Immature natural killer cell (primary cell): ENCODE measurements at places on chromosomes 3 and 15.

DNA sequence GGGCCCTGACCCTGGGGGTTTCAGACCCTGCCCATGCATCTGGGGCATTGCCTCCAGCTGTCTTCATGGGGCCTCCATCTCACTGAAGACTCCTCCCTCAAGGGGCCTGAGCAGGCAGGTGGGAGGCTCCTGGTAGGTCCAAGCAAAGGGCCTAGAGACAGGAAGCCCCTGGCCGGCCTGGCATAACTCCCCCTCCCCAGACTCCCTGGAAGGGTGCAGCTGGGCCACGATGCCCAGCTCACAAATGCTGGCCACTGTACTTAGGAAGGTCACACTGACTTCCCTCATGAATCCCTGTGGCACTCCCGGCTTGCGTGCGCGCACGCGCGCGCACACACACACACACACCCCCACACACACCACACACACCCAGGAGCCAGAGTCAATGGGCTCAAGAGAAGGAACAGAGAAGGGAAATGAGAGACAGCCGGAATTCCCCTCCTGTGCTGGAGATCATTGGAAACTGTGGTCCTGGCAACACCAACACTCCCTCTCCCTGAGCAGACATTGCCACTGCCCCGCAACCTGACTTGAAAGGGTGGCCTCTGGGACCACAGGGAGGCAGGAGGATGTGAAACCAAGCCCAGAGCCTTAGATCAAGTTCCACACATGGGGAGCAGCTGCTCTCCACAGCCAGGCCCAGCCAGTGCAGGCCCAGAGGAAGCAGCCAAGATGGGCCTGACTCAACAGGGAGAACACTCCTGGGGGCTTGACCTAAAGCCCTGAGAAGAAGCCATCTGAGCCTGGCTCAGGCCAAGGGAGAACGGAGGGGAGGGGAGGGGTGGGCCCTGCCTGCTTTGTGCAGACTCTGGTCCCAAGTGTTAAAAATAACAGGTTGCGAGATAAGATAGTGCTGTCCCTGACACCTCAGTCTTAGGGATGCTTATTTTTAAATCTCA, 69.7 kb downstream of the SCN5A start:
- no peaks in the 10 kb centered on the region for H3K4me1 ChIP-seq
- H3K36me3 ChIP-seq = no peaks in the 10 kb centered on the region
- H3K4me3 ChIP-seq = no peak overlapping the region
- DNase-seq = no peak
- H3K27me3 ChIP-seq = no peaks in the 10 kb centered on the region
- H3K27ac ChIP-seq = no peak overlapping the region

- H3K4me3 ChIP-seq = no peak overlapping the region
- no peak overlapping the region for H3K27ac ChIP-seq
- no peaks in the 10 kb centered on the region for H3K27me3 ChIP-seq
- DNase-seq = no peak
- no peaks in the 10 kb centered on the region for H3K36me3 ChIP-seq
These were observed 113.3 kb downstream of the PDCD6IP start for GRCh38 chr3:33911525-33912322.

DNA sequence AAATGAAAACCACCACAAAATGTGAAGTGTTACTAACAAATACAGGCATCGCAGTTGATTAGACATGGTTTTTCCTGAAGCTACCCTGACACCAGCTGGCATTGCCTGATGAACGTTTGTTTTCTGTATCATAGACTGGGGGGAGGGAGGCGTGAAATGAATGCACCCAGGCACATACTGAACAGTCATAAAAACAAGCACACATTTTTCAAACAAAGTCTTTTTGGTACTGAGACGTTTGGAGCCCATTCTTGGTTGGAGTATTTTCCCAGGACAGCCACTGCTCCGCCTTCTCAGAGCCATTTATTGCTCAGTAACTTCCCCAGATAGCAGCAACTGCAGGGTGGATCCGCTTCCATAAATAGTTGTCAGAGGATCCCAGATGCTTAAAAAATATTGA, 52.4 kb downstream of the KLF13 start:
- H3K27me3 ChIP-seq = peaks cover 45% of the 10 kb centered on the region
- H3K36me3 ChIP-seq = peaks cover 31% of the 10 kb centered on the region
- H3K4me1 ChIP-seq = peaks cover 80% of the 10 kb centered on the region
- H3K27ac ChIP-seq = peak overlapping the region; percentile 93
- DNase-seq = no peak

DNA sequence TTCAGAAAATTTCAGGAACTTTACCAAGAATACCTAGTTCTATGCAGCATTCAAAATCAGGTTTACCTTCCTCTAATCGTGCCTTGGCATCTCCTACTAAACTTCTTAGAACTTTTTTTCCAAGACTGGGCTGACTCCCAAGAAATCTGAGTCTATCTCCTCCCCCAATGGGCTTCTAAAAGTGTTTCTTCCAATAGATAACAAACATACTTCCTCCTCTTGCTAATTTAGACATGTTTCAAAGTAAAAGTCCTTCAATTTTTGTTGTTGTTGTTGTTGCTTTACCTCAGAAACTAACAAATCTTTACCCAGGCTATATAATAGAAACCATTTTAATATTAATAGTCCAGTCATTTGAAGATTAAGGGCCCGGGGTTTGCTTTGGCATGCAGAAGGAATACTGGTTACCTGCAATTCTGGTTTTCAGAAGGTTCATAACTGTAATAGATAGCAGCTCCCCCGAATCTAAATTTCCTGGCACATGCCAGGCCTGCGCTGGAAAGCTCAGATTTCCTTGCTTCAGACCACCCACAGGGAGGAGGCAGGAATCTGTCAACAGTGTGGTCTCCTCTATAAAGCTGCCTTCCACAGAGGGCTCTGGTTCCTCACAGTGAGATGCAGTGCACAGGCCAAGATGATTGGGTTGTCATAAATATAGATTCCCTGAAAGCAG, 188.7 kb downstream of the THRB start:
- no peak overlapping the region for H3K4me3 ChIP-seq
- no peaks in the 10 kb centered on the region for H3K4me1 ChIP-seq
- no peak for DNase-seq
- H3K27me3 ChIP-seq = no peaks in the 10 kb centered on the region

DNA sequence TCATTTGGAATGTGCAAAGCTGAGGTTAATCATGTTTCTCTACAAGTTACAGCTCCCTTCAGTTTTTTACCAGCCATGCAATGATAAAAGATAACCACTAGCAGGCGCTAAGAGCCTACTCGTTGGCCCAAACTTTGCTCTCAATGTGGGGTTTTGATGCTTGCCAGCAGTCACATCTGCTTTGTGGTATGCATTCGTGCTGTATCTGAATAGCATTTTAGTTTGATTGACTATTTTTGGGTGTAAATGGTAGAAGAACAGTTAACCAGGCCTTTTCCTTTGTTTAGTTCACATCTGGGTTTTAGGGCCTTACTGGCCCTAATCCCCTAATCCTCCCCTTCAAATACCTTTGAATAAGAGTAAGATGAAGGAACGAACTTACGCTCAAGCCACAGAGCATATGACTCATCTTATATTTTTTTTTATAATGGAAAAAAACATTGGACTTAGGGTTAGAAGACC, 4.4 kb upstream of the CLDN11 start:
- peaks cover 6% of the 10 kb centered on the region for H3K27me3 ChIP-seq
- H3K36me3 ChIP-seq = peaks cover 3% of the 10 kb centered on the region
- peak; percentile 40 for DNase-seq
- no peak overlapping the region for H3K27ac ChIP-seq

DNA sequence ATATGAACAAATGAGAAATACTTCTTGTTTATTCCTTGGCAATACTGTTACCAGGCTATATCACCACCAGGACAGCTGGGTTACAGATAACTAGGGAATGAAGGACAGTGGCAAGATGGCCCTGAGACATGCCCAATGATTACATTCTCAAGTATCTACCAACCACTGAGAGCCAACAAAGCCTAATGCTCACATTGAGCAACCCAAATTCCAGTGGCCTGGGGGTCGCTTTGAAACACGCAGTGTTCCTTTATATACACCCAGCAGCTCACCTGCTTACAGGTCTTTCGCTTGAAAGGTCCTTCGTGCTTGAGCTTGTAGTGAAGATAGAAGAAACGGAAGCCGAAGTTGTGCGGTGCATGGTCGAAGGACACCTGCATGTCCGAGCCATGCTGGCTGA, 45.1 kb downstream of the SPATA12 start:
- peaks cover 2% of the 10 kb centered on the region for H3K27me3 ChIP-seq
- no peak overlapping the region for H3K27ac ChIP-seq
- DNase-seq = no peak
- no peaks in the 10 kb centered on the region for H3K4me1 ChIP-seq

- no peaks in the 10 kb centered on the region for H3K4me1 ChIP-seq
- H3K4me3 ChIP-seq = no peak overlapping the region
- H3K36me3 ChIP-seq = no peaks in the 10 kb centered on the region
- H3K27me3 ChIP-seq = peaks cover 3% of the 10 kb centered on the region
These were observed 26.9 kb upstream of the LCTL start for GRCh38 chr15:66592505-66593218.

DNA sequence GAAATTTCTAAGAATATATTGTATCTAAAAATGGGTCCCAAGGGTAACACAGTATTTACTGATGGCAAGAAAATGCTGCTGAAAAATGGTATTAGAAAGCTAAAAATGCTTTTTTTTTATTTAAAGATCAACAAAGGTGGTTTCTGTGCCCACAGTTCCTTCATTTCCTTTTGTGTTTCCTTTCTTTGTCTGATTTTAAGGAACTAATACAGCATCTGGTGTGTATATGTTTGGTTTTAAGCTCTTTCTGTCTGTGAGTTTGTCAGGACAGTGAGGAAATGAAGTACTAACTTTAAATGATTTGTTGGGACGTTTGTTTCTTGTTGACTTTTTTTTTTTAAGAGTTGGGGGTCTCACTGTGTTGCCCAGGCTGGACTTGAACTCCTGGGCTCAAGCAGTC, 38.2 kb downstream of the RASA2 start:
- peaks cover 54% of the 10 kb centered on the region for H3K4me1 ChIP-seq
- no peaks in the 10 kb centered on the region for H3K27me3 ChIP-seq
- peak overlapping the region; percentile 81 for H3K27ac ChIP-seq
- no peak overlapping the region for H3K4me3 ChIP-seq
- H3K36me3 ChIP-seq = no peaks in the 10 kb centered on the region

DNA sequence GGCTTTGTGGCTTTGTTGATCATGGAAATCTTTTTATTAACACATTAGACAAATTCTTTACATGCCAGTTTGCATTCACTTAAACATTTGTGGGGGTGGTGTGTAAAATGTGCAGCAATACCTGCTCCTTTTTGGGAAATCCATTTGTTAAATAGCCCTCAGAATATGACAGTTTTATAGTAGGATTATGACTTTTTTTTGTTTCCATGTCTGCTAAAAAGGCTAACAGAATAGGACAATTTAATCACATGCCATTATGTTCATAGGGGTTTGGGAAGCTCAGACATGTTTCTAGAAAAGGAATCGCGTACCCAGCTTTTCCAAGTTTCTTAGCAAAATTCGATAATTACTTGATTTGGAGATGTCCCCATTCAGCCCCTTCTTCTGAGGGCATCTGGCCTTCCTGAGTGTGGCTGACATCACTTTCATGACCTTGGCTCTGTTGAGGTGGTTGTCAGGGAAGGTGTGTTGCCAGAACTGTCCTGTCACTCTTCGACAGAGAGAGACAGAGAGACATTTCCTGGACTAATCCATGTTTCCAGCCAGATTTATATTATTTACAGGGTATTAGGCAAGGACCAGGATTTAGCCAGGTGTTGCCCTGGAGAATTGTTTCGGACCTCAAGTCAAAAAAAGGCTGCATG, 126.4 kb downstream of the PTPRG start:
- H3K27me3 ChIP-seq = peaks cover 4% of the 10 kb centered on the region
- no peaks in the 10 kb centered on the region for H3K4me1 ChIP-seq
- no peak for DNase-seq
- H3K27ac ChIP-seq = no peak overlapping the region
- H3K4me3 ChIP-seq = no peak overlapping the region

DNA sequence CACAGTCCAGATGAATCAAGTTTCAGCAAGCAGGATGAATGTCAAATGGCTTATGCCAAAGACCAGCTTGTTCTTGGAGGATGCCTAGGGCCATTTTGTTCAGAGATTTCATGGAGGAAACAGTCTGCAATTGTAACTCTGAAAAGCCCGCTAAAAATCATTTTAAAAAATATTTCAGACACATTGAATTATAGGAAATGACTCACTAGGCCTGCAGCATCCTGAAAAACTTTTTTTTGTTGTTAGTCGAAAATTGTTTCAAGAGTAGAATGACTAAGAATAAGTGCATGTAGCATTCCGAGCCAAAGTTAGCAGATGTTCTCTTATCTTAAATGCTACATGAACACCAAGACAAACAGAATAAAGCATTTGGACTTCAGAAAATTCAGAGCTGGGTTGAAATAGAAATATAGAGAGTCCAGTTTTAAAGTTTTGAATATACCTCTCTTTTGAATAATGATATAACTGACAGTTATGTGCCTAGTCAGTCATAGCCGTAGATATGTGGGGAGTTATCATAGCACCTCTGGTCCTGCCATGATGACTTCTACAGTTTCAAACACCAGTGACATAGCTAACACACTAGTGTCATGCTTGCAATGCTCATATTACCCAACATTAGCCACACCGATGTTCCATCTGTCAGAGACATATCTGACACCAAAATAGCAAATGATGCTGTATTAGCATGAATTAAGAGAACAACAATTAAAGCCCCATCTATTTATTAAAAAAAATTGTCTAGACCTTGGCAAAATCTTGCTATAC, 1462.8 kb upstream of the GBE1 start:
- H3K27ac ChIP-seq = no peak overlapping the region
- H3K27me3 ChIP-seq = no peaks in the 10 kb centered on the region
- no peaks in the 10 kb centered on the region for H3K4me1 ChIP-seq
- no peak overlapping the region for H3K4me3 ChIP-seq

- H3K4me3 ChIP-seq = no peak overlapping the region
- H3K4me1 ChIP-seq = no peaks in the 10 kb centered on the region
- H3K27me3 ChIP-seq = peaks cover 7% of the 10 kb centered on the region
- DNase-seq = no peak
These were observed 16.0 kb downstream of the FBLN2 start for GRCh38 chr3:13564751-13565560.

GRCh38 chr3:44958386-44958785, 17.6 kb downstream of the ZDHHC3 start:
- no peak for DNase-seq
- H3K4me3 ChIP-seq = no peak overlapping the region
- peaks cover 64% of the 10 kb centered on the region for H3K4me1 ChIP-seq
- H3K27me3 ChIP-seq = no peaks in the 10 kb centered on the region

DNA sequence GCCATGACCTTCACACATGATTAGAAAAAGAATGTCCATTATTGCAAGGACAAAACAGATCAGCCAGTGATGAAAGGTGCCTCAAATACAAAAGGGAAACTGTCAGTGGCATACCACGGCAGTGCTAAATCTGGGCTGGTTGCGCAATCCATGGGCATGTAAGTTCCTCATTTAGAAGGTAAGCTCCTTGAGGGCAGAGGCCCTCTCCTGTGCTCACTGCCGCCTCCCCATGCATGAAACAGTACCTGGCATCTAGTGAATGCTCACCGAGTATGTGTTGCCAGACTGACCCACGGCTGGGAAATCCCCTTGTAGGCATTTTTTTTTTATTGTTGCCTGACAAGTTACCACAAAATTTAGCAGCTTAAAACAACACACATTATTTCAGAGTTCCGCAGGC, 312.1 kb upstream of the CHRM5 start:
- H3K27ac ChIP-seq = no peak overlapping the region
- H3K27me3 ChIP-seq = no peaks in the 10 kb centered on the region
- no peak overlapping the region for H3K4me3 ChIP-seq
- H3K4me1 ChIP-seq = no peaks in the 10 kb centered on the region
- no peaks in the 10 kb centered on the region for H3K36me3 ChIP-seq
